Retinal pigment epithelial cell (primary cell): ENCODE measurements at places on chromosomes 1 and 21.

DNA sequence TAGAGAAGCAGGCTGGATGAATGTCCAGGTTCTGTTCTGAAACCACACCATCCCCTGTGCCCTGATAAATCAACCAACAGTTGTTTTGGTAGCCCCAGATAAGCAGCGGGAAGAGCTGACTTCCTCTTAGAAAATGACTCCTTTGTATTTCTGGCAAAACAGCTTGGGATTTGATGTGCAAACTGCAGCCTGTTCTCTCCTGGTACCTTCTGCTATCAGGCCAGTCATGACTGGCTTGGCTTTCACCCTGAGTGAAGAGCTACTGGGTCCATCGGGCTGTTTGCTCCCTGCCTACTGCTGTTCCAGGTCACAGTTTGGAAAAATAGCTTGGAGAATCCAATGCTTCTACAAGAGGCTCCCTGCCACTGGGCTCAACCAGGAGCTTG lies 116.8 kb downstream of the DTL start:
- no peak for DNase-seq

- no peak for DNase-seq
Measured at GRCh38 chr1:113515498-113515897, 125.2 kb downstream of the MAGI3 start.

DNA sequence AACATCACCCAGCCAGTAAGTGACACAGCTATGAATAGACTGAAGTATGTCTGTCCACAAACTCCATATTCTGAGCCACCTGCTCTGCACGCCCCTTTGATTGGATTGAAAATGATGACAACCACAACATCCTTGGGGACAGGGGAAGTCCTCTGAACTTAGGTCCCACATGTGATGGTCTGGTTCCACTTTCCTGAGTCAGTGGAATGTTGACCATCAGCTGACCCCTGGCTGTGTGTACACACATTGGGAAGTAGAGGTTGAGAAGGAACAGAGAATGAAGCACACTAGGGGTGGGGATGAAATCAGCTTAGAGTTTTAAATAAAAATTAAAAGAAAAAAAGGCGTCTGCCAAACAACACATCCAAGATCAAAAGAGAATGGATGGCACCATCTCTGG lies 8.0 kb upstream of the DISP3 start:
- no peak for DNase-seq

- no peak for DNase-seq
Measured at GRCh38 chr1:80582980-80583379, 1217.8 kb upstream of the ADGRL2 start.

DNA sequence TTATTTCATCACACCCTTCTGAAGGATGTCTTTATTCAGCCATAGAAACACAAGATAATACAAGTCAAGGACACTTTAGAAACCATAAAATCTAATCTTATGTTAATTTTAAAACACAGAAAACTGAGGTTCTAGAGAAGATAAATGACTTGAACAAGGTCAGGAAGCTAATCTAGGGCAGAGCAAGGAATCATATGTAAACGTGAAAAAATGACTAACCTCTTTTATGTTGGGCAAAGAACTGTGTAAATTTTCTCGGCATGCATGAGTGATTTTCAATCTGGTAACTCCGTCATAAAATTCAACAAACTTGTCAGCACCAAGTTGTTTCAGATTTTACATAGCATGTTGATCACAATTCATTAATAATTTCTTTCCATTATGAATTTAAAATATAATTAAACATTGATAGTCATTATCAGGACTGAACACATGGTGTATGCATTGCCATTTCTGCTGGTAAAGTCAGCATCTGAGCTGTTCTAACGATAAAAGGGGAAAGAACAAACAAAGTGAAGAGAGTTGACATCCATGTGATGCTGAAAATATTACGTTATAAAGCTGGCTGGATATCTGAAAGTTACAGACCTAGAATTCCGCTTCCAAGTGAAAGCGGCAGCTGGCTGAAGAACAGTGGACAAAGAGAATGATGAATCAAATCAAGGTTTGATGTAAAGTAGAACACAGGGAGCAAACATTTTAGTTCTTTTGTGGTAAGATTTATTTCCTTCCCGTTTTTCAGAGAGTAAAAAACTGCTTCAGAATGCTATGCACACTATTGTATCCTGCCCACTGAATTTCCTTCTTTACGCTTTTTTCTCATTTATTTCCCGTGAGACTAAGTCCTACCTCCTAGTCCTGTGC lies 1037.4 kb upstream of the TMPRSS15 start:
- DNase-seq = no peak

- no peak for DNase-seq
Measured at GRCh38 chr1:25583519-25584370, 32.8 kb upstream of the MAN1C1 start.

DNA sequence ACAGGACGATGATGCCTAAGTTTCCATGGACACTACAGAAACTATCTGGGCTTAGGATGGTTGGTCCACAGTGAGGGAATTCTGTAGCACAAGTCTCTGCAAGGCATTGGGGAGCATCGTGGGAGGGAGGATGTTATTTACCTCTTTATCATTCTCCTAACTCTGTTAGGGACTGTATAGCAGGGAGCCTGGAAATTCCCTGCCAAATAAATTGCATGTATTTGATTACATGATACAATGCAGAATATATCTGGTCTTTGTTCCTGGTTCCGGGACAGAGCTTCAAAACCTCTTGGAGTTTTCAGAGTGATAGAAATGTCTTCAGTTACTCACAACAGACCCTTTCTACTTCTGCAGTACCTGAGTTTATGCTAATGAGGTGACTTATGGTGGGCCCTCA lies 385.9 kb downstream of the PCP4 start:
- DNase-seq = no peak

- DNase-seq = no peak
Measured at GRCh38 chr1:222788402-222789156, 26.3 kb upstream of the DISP1 start.

GRCh38 chr1:209368864-209369598 lies 214.5 kb upstream of the CAMK1G start:
- peak; percentile 87 for DNase-seq

- DNase-seq = peak; percentile 97
Measured at GRCh38 chr1:19010995-19011844, 54.7 kb upstream of the IFFO2 start.

DNA sequence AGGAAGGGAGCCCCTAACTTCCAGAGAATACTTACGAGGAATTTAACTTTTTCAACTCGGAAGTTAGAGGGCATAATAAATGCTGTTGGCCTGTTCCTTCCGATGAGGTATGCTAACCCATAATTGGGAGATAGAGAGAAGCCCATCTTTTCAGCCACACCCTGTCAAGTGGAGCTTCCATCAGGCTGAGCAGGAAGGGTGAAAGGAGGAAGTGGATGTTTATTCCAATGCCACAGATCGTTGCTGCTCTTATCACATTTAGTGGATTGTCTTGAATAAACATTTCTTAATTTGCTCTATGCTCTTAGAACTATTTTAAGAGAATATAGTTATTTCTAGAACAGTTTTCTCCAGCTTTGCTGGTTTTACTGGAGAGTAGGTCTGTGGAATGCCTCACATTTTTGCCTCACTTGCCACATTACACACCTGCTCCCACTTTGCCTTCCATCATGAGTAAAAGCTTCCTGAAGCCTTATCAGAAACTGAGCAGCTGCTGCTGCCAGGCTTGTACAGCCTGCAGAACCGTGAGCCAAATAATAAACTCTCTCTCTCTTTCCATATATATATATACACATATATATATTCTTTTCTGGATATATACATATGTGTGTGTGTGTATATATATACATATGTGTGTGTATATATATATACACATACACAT lies 60.0 kb upstream of the RGS21 start:
- DNase-seq = no peak

DNA sequence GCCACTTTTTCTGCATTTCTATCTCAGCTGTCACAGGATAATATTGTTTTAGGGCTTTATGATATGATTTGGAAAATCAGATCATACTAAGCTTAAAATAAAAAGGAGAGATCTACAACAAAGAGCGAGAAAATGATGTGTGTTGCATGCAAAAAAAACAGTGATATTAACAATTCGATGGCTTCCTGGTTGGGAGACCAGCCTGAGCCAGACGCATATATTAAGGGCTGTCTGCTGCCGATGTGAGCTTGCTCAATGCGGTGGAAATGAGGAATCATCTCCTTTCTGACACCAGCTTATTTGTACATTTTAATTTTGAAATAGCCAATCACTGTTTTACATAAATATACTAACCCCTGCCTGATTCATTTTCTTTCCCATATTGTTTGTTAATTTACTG lies 862.6 kb downstream of the USP25 start:
- no peak for DNase-seq

DNA sequence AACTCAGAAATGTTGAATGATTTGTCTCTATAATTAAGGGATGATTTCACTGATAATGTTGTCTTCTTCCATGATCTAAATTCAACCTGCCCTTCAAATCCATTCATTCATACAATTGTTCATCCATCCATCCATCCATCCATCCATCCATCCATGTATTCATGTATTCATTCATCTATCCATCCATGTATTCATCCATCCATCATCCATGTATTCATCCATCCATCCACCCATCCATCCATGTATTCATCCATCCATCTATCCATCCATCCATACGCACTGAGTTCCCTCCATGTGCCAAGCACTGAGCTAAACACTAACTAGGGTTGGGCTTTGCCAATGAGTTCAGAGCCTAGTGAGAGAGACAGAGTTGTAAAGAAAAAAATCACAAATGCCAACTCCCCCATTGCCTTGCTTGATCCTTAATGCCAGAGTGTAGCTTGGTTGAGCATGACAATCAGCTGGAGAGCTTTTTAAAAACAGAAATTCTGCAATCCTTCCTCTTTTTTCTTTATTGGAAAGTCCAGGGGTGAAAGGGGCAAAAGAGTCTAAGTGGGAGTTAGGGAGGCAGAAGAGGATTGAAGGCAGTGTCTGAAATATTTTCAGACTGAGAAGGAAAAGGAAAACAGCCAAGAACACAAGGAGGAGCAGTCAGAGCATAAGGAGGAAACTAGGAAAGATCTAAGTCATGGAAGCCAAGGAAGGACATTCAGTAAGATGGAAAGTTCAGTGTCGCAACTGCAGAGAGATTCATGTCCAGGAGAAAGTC lies 92.4 kb upstream of the ERG start:
- no peak for DNase-seq

DNA sequence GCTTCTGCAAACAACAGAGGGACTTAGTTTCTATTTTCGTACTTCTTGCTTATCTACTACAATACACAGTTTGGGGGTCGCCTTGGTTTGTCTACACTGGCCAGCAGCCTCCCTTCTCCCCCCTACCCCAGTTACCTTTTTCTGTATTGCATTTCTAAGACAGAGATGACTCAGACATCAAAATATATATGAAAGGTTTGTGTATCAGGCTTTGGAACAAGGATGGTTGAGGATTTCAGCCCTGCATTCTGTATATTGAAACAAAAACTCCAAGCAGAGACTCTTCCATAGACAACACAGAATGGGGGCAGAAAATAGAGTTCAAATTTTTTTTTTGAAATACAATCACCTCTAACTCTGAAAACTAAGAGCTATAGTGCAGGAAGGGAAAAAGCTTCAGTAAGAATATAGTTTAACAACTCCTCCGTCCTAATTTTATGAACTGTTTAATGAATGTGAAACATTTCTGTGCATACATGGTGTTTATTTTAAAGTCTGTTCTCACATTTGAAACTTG lies 1.9 kb downstream of the SAMD13 start:
- no peak for DNase-seq

DNA sequence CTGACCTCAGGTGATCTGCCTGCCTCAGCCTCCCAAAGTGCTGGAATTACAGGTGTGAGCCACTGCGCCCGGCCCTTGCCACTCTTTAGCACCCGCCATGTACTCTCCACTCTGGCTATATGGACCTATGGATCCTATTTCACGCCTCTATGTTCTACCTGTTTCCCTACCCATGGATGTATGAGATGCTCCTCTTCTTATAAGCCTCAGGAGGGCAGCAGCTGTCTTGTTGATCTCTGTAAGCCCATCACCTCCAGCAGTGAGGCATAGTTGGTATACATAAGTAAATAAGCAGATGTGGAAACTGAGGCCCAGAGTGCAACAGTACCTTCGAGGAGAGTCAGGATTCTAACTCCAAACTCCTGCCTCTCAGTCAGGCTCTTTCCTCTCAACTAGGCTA lies 24.7 kb upstream of the ARTN start:
- DNase-seq = no peak

DNA sequence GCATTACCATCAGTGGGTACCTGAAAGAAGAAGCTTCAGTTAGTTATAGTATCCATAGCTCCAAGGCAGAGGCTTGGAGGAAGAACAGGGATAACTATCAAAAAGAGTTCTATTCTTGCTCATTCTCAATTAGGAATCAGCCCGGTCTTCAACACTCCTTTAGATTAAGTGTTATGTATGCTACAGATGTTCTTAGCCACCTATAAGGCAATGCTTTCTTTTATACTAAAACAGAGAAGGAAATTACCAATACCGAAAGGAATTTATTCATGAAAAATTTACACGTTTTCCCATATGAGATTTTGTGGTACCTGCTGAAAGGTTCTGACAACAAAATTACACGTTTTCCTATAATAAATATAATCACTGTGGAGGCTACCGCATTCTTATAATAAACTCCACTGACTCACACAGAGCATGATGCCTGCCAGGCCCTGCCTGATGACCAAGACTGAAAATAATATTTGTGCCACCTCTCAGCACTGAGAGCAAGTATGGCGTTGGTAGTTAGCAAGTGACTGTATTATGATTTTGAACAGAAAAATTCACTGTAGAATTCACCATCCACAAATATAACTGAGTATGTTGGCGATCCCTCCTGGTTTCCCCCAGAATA lies 58.3 kb downstream of the APP start:
- no peak for DNase-seq

DNA sequence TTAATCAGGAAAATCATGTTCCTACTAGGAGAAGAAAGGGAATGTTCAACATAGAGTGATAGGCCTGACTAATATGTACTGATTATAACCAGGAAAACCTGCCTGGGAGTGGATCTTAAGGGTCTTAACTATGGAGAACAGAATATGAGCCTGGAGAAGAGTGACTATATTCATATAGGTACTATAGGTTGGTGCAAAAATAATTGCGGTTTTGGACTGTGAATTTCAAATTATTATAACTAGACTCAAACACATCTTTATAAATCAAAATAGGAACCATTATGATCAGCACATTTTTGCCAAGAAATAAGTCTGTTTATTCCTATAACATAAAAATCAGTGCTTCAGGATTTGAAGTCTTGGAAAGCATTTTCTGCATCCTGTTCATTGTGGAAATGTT lies 189.8 kb upstream of the ADAMTS5 start:
- DNase-seq = no peak

DNA sequence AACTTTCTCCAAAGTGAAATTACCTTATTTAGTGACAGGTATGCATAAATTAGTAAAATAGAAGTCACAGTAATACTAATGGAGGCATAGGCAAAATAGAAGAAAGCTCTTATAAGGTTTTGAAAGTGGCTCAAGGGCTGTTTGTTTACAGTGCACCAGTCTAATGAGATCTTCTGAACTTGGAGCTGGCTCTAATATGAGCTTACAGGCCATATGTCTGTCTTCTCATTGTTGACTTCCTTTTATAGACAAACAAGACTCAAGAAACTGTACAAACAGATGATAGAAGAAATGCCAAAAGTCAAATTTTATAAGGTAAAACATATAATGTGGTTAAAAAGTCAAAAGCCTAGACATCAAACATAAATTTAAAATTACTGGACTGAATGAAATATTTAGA lies 207.5 kb upstream of the NEGR1 start:
- DNase-seq = no peak
